CD4-positive, alpha-beta T cell treated with Interleukin-15 for 1 hour (primary cell): ENCODE measurements at places on chromosomes 4 and X.
A peak's percentile ranks its signal among the peaks of the same experiment; 100 is the strongest.

DNA sequence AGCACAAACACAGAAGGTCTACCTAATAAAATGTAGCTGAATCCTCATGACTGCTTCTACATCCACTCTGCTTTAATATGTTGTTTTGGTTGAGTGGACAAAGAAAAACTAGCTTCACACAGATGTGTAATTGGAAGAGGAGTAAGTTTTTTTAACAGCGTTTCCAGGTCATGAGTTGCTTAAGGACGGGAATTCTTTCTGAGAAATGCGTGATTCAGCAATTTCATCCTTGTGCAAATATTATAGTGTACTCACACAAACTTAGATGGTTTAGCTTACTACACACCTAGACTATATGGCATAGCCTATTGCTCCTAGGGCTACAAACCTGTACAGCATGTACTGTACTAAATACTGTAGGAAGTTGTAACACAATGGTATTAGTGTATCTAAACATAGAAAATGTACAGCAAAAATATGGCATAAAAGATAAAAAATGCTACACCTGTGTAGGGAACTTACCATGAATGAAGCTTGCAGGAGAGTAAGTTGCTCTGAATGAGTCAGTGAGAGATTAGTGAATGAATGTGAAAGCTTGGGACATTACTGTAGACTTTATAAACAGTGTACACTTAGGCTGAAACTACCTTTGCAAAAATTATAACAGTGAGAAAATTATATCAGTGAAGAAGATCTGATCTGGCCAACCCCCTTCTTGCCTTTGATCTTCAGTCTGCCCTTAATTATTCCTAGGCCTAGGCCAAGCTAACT lies 70.8 kb upstream of the IL15 start:
- DNase-seq, result no peak

DNA sequence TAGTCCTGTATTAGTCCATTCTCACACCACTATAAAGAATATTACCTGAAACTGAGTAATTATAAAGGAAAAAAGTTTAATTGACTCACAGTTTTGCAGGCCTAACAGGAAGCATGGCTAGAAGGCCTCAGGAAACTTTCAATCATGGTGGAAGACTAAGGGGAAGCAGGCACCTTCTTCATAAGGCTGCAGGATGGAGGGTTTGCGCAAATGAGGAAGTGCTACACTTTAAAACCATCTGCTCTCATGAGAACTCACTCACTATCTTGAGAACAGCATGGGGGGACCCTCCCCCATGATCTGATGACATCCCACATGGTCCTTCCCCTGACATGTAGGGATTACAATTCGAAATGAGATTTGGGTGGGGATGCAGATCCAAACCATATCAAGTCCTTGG lies 12.1 kb upstream of the MAGEA11 start:
- no peak for DNase-seq

DNA sequence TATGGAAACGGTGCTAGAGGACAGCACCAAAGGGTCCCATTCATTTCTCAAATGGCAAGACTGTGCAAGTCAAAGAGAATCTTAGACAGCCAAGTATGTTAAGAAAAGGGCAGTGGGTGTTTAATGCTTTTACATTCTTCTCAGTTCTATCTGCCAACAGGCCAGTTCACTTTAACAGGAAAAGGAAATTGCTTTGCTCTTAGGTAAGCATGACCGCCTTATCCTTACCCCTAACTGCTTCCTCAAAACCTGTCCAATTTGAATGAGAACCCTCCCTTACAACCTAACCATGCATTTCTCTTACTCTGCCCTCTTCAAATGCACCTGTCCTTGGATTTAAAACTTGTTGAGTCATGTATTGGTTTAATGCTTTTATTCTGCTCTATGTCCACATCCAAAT lies 44.5 kb upstream of the BLTP1 start:
- no peak for DNase-seq

GRCh38 chr4:95249426-95250021 lies 299.2 kb downstream of the UNC5C start:
- no peak for DNase-seq

- DNase-seq, result no peak
These were observed 65.7 kb upstream of the TTC29 start for GRCh38 chr4:147011411-147011810.

GRCh38 chrX:102651242-102652011 lies at the start of gene GPRASP1:
TSS of gene GPRASP1 (plus strand) at chrX:102651483. CDS start at chrX:102653914, 2,431 bp downstream.
- peak; percentile 74 for DNase-seq

DNA sequence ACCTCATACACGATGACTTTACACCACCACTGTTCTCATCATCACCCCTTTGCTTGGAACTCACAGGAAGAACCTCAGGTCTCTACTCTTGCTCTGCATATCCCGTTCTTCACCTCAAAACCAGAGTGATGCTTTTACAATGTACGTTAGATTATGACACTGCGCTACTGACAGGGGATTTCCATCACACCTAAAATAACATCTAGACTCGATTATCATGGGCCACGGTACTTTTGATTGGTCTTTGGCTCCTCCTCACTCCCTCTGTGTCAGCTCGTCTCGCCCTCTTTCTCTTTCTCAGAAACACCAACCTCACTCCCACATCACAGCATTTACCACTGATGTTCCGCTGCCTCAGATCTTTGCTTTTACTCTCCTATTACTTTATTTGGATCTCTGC lies 172.4 kb downstream of the TLL1 start:
- no peak for DNase-seq

DNA sequence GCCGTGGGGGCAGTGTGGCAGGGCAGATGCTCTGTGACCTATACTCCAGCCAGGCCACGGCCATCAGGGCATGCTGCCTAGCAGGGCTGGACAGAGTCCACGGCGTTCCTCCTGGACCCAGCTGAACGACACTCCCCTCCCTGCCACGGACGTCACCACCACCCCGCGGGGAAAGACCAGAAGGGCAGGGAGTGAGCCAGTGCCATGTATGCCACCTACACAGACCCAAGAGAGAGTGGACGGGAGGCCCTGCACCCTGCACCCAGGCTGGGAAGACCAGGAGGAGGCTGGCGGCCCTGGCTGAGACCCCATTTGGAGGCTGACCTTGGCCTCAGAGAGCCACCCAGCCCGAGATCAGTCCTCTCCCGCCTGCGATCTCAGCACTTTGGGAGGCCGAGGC lies 101.9 kb downstream of the FAM53A start:
- no peak for DNase-seq
